ENCODE measurements at places on chromosomes 4 and X. TPM values are rescaled to one million over a fixed set of nuclear protein-coding genes. Genes with fewer than 3 reads are reported as not detected.

CENPVL2 gene
- total RNA-seq: not detected

HSD17B13 gene
- 0.04 TPM for total RNA-seq

GAGE1 gene
- total RNA-seq: not detected

DMRTC1 gene
- total RNA-seq: not detected

CHRDL1 gene
- total RNA-seq: not detected

UGT2B7 gene
- total RNA-seq: 41.9 TPM

CITED1 gene
- not detected for total RNA-seq

RIBC1 gene
- total RNA-seq: 0.55 TPM

All from HepG2 (cell line).